Activated CD8-positive, alpha-beta T cell treated with anti-CD3 and anti-CD28 coated beads for 36 hours (primary cell): ENCODE measurements at places on chromosomes 16 and 17. TPM values are rescaled to one million over a fixed set of nuclear protein-coding genes. Genes with fewer than 3 reads are reported as not detected.

KRT17 gene
- total RNA-seq, result not detected

CACNA1G gene
- total RNA-seq, result not detected

DNA sequence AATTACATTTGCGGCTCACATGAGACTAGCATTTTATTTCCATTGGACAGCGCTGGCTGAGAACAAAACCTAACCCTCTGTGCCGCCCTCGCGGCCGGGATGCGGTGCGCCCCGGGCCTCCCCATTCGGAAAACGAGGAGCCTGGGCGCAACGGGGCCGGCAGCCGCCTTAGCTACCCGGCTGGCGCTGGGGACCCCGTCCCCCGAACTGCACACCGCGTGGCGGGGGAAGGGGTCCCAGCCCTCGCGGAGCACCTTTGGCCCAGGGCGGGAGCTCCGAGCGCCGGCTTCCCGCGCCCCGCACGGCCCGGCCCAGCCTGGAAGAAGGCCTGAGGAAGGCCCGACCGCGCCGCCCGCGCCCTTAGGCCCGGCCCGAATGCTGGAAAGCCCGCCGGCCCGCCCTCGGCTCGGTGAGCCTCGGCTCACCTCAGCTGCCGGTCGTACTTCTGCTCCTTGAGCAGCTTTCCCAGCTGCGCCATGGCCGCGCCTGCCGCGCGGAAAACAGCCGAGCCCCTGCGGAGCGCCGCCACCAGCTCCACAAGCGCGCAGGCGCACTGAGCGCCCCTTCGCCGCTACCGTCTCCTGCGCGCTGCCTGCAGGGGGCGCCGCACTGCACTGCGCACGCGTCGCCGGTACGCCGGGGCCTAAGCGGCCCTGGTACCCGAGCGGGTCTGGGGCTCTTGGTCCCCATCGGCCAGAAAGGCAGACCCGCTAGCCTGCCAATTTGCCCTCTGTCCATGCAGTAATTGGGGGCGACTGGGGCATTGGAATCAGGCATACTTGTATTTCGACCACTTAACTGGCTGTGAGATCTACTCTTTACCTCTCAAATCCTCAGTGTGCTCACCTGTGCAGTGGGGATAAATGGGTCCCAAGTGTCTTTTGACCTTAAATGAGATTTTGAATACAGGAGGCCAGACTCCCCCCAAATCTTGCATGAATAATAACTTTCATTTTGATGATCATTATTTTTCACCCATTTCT, at the start of gene NAE1:
NAE1 (minus strand) TSS at position 555 of the 983 bp plus-strand sequence; CDS start at position 478, 77 bp downstream.
- no peaks in the 10 kb centered on the region for H3K27me3 ChIP-seq
- H3K27ac ChIP-seq, result peak within 1 kb of the TSS; percentile 78
- H3K36me3 ChIP-seq, result peaks cover 23% of the 10 kb centered on the region
- peaks cover 32% of the 10 kb centered on the region for H3K4me1 ChIP-seq

TOX3 gene
- total RNA-seq, result not detected

GRCh38 chr16:52357711-52358110, 189.2 kb downstream of the TOX3 start:
- no peak overlapping the region for H3K27ac ChIP-seq
- no peak for DNase-seq
- H3K27me3 ChIP-seq, result no peaks in the 10 kb centered on the region
- H3K4me1 ChIP-seq, result no peaks in the 10 kb centered on the region
- H3K36me3 ChIP-seq, result no peaks in the 10 kb centered on the region

- no peak overlapping the region for H3K4me3 ChIP-seq
- H3K27me3 ChIP-seq, result peaks cover 5% of the 10 kb centered on the region
- H3K36me3 ChIP-seq, result no peaks in the 10 kb centered on the region
- H3K4me1 ChIP-seq, result peaks cover 7% of the 10 kb centered on the region
- no peak for DNase-seq
These were observed 194.4 kb downstream of the MAP2K6 start for GRCh38 chr17:69608808-69609472.

DNA sequence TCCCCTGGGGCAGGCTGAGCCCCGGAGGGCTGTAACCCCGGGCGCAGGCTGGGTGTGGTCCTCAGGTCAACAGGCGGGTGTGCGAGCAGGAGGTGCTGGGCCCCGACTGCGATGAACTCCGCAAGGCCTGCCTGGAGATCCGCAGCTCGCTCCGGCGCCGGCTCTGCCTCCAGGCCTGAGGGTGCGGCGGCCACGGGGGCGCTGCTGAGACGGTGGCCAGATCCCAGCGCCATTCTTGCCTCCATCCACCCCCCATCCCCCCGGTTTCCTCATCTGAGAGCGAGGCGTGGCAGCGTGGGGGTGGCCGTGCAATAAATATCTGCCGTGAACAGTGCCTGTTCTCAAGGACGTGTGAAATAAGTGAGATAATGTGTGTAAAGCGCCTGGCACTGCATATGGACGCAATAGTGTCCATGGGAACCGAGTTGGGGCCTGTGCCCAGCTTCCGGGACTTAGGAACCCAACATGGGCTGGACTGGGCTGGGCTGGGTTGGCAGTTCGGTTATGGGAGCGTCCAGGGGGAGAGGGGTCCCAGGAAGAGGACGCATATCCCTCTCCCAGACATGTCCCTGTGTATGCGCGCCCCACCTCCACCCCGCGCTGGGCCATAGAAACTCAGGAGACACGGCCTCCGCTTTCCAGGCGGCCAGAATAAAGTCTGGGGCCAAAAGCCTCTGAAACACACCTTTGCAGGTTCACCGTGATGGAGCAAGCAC, 15.0 kb downstream of the ZNF213 start:
- peak overlapping the region; percentile 86 for H3K27ac ChIP-seq
- H3K27me3 ChIP-seq, result peaks cover 4% of the 10 kb centered on the region
- H3K4me1 ChIP-seq, result peaks cover 17% of the 10 kb centered on the region
- peaks cover 3% of the 10 kb centered on the region for H3K36me3 ChIP-seq
- peak; percentile 83 for DNase-seq

DNA sequence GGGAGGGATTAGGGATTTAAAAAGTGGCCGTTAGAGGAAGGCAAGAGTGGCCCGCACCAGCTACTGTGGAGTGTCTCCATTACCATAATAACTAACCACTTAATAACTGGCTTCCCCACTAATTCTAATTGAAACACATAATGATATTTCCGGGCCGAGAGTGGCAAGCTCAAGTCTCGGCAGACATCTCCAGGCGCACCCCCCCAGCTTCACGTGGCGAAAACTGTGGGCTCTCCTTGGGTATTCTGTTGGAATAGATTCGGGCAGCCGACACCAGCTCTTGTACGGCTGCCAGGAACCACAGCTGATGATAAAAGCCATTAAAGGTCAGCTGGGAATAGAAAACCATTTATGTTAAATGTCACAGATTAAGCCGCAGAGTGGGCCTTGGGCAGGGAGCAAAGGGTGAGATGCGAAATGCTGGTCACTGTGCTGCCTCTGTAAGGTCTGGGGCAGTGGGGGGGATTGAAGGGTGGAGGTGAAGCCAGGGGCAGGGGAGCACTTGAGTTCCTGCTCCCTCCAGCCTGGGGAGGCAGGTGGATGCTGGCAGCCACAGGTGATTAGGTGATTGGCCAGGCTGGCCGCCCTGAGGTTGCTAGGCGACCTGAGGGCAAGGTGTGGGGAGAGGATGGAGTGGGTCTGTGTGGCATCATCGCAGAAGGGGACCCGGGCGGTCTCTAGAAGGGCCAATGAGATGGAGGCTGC, 115.6 kb upstream of the SDK2 start:
- DNase-seq, result no peak
- H3K27ac ChIP-seq, result no peak overlapping the region
- no peak overlapping the region for H3K4me3 ChIP-seq
- H3K4me1 ChIP-seq, result peaks cover 6% of the 10 kb centered on the region
- no peaks in the 10 kb centered on the region for H3K27me3 ChIP-seq
- no peaks in the 10 kb centered on the region for H3K36me3 ChIP-seq

TERB1 gene
- total RNA-seq, result not detected

DNA sequence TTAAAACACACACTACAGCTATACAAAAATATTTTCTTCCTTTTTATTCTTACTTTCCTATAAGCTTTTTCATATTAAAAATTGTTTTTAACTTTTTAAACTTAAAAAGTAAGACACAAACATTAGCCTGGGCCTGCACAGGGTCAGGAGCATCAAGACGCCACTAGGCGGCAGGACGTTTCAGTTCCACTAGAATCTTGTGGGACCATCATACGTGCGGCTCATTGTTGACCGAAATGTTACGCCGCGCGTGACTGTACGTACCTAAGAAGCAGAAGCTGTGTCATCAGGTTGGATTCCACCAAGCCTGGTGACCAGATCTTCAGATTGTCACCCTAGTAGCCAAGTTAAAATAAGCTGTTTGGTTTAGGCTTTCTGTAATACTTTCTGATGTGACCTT, 47.1 kb downstream of the USP10 start:
- H3K36me3 ChIP-seq, result peaks cover 25% of the 10 kb centered on the region
- DNase-seq, result no peak
- H3K4me1 ChIP-seq, result peaks cover 38% of the 10 kb centered on the region
- H3K27ac ChIP-seq, result no peak overlapping the region
- no peaks in the 10 kb centered on the region for H3K27me3 ChIP-seq
- no peak overlapping the region for H3K4me3 ChIP-seq

MT1A gene
- total RNA-seq, result not detected

DNA sequence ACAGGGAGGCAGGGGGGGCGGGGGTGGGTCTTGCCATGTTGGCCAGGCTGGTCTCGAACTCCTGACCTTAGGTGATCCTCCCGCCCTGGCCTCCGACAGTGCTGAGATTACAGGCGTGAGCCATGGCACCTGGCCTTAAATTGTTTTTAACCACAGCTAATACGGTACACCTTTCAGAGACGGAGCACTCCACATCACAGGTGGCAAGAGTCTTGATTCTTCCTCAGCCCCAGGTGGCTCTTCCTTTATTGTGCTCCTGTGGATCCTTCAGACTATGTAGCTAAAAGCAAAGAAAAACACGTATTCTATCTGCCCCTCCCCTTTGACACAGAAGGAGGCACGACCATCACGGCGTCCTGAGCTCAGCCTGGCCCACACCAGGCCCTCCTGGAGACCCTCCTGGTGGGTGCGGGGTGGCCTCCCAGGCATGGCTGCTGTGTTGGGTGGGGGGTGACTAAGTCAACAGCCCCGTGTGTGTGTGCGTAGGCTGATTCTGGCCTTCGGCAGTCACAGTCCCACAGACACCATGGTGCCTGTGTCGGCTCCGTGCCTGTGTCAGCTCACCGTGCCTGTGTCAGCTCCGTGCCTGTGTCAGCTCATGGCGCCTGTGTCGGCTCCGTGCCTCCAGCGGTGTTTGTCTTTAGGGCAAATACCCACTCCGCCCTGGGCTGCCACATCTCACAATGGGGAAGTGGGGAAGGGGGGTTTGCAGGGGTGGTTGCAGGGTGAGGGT, 10.8 kb upstream of the SECTM1 start:
- H3K27ac ChIP-seq, result no peak overlapping the region
- DNase-seq, result no peak
- no peak overlapping the region for H3K4me3 ChIP-seq
- H3K4me1 ChIP-seq, result peaks cover 8% of the 10 kb centered on the region
- H3K27me3 ChIP-seq, result peaks cover 5% of the 10 kb centered on the region
- no peaks in the 10 kb centered on the region for H3K36me3 ChIP-seq

CES3 gene
- total RNA-seq, result 2.9 TPM

DNA sequence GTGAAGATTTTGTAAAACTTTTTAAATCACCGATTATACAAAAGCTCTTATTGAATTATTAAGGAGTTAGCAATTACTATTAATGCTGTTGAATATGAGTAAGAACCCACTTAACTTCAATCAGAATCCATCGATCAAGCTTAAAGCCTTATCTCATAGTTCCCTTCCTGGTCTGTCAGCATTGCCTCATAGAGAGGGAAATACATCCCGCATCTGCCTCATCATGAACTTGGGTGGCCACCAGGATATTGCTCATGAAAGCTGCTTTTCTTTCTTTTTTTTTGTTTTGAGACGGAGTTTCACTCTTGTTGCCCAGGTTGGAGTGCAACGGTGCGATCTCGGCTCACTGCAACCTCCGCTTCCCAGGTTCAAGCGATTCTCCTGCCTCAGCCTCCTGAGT, 66.7 kb downstream of the PIGL start:
- no peak overlapping the region for H3K4me3 ChIP-seq
- DNase-seq, result no peak
- H3K36me3 ChIP-seq, result peaks cover 29% of the 10 kb centered on the region
- no peaks in the 10 kb centered on the region for H3K27me3 ChIP-seq
- H3K27ac ChIP-seq, result no peak overlapping the region
- H3K4me1 ChIP-seq, result peaks cover 48% of the 10 kb centered on the region
